GM12892 (cell line): ENCODE measurements at places on chromosomes 1 and 21.

DNA sequence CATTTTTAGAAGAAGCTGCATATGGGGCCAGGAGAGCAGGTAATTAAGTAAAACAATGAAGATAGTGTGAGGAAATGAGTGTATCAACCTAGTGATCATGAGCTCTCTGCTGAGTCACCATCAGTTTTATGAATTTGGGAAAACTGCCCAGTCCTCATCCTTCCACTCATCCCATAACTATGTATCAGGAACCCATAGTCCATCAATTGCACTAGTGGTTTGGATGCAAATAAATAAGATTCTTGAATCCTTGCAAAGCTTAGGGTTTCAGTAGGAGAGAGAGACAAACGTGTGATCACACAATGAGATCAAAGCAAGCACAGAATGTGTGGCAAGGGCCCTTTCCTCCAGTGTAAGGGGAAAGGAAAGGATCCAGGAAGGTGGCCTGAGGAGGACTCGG, 145.6 kb downstream of the ZZZ3 start:
- no peak for DNase-seq

DNA sequence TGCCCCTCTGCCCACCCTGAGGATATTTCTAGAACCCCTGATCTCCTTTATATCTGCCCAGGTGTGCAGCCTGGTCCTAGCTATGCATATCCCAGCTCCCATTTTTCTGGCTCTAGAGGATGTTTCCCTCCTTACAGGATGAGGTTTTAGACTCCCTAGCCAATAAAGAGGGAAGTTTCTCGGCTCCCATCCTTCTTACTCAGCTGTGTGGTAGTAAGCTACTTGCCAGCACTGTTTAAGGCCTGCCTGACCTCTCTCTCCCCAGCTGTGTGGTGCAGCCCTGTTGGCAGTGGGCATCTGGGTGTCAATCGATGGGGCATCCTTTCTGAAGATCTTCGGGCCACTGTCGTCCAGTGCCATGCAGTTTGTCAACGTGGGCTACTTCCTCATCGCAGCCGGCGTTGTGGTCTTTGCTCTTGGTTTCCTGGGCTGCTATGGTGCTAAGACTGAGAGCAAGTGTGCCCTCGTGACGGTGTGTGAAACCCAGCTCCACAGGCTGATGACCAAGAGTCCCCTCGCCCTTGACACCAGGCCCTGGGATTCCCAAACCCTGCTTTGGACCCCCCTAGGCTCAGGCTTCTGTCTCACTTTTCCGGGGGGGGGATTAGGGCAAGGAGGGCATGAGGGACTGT, 7.8 kb upstream of the P3R3URF start:
- DNase-seq: no peak

GRCh38 chr1:54929700-54930099, 42.7 kb upstream of the DHCR24 start:
- DNase-seq: no peak

- no peak for DNase-seq
Observed at GRCh38 chr1:226476648-226477319, 68.9 kb upstream of the PARP1 start.

DNA sequence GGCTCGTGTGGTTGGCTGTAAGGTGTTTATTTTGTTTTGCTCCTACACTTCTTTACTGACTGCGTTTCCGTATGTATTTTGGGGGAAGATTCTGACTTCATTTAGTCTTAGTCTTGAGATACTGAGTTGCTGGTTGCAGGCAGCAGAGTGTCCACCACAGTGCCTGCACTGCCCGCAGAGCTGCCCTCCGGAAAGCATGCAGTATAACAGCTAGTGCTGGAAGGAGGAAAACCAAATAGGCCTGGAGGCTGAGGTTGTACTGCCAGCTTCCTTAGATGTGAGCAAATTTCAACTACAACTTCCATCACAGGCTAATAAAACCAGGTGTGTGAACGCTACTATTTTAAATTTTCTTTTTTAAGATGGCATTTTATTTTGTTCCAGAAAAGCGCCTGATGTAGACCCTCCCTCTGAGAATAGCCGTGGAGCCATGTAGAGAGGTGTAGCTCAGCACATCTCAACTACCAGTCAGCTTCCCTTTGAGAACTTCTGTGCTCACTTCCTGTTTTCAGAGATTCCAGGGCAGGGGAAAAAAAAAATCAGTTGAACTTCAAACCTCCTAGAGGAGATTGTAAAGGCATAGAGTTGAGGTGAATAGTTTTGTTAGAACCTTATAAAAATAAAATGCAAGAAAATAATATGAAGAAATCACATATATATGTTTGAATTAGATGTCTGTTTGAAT, 17.6 kb downstream of the LMO4 start:
- DNase-seq: no peak

- no peak for DNase-seq
Observed at GRCh38 chr1:28302247-28302646, 26.6 kb upstream of the MED18 start.

DNA sequence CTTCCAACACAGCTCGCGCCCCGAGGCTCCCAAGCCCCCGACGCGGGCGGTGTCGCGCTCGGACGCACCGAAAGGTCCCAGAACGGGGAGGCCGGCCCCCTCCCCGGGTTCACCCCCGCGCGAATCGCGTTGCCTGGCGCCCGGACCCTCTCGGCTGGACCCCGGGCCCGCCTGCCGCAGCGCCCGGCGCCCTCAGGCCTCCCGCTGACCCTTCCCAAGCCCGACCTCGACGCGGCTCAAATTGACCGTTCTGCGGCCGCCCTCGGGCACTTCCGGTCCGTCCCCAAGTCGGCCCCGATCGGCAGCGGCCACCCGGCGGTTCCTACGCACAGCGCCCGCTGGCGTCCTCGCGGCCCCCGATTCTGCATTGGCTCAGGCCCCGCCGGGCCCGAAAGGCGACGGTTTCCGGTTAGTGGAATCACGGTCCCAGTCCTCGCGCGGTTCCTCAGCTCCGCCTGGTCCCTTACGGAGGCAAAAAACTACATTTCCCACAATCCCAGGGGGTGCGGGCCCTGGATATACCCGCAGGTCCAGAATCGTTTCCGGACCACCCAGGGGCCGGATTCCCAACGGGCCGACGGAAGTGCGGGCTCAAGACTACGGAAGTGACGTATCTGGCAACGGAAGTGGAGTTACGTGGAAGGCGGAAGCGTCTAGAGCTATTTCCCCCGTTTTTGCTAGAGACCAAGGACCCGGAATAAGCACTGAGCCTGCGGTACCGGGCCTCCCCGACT, at the start of gene AURKAIP1:
TSS of gene AURKAIP1 (minus strand) at position 279 of the 734 bp plus-strand sequence. CDS start 451 bp downstream, outside the sequence.
- DNase-seq: peak; percentile 99

DNA sequence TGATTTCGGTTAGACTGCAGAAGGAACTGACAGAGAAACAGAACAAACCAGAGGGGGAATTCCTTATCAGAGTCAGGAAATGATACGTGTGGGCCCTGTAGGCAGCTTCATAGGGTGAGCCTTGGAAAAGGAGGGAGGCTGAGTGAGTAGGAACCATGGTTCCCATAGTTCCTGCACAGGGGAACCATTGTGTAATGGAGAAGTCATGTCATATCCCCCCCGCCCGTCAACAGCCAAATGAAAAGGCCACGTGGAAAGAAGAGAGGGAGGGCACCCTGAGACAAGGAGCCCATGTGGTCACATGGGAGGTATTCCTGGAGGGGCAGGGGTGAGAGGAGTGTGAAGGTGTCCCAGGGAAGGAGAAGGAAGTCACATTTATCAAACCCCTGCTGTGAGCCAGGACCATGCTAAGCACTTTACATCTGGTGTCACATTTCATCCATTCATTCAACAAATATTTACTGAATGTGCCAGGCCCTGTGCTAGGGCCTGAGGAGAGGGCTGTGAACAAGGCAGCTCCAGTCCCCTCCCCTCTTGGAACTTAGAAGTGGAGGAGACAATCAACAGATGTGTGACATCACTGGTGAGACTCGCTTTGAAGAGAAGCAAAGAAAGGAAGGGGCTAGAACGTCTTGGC, 15.7 kb upstream of the FGR start:
- no peak for DNase-seq

- no peak for DNase-seq
Observed at GRCh38 chr21:34705011-34705410, 36.2 kb downstream of the CLIC6 start.

DNA sequence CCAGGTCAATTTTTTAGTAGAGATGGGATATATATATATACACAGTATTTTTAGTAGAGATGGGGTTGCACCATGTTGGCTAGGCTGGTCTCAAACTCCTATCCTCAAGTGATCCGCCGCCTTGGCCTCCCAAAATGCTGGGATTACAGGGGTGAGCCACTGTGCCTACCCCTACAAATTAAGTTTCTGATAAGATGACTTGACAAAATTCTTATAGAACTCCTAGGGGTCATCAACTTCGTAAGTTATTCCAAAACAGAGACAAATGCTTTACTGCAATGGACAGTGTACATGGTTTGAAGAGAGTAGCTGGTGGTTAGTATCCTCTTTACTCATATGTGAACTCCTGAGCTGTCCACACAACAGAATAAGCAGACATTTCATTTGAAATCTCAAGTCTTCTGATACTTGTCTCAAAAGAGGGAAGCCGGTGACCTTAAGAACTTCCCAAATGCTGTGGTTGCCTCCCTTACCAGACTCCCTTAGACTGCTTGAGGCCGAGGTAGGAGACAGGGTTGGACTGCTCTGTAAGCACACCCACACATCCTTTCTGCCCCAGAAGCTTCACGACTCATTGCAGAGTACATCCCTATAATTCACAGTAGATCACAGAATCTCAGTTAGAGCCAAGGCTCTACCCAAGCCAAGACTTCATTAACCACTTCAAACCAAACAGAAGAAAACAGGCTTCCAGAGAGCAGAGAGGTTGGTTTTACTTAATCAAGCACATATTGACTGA, 244.1 kb upstream of the IRF2BP2 start:
- DNase-seq: no peak

- DNase-seq: no peak
Observed at GRCh38 chr1:20184481-20184900, 1.4 kb upstream of the UBXN10 start.

- DNase-seq: no peak
Observed at GRCh38 chr1:22654692-22655091, 1.7 kb downstream of the C1QB start.

DNA sequence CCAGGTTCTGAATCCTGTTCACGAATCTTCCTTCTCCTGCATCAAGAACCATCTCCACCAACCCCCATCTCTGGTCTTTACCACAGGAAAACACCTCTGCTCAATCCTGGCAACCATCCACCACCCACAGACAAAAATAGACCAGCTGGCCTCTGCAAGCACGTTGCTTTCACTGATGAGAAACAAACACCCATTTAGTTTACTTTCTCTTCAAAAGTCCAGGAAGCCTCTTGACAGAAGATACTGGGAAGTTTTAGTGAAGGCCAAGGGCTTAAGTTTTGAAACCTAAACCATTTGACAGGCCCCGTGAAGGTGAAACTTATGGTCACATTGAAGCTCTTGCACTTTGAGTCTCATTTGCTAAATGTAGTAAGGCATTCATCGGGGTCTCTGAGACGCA, 122.6 kb upstream of the PPP2R5A start:
- peak; percentile 27 for DNase-seq

DNA sequence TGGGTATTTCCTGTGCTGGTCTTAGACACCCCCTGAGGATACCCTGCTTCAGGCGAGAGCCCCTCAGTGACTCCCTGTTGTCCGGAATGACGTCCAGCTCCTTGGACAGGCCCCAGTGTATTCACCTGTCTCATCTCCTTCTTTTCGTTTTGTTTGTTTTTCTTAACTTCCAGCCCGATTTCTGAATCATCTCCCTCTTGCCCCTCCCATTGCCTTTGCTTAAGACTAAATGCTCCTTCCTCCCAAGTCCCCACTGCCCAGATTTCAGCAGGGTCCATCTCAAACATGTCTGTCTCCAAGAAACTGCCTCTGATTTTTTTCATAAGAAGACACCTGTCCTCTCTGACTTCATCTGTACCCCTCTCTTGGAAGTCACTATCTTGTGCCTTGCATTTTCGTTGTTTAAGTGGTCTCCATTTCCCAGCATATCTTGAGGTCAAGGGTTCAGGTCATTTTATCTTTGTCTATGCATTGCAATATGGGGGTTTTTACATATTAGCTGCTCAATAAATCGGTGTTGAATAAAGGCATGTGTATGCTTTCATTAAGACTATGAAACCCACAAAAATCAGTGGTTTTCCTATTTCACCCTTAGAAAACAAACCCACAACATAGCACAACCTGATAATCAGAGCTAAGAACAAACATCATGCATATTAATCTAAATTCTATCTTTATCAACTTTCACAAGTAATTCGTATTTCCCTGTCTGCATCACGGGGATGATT, 58.4 kb upstream of the LGALS8 start:
- DNase-seq: no peak

DNA sequence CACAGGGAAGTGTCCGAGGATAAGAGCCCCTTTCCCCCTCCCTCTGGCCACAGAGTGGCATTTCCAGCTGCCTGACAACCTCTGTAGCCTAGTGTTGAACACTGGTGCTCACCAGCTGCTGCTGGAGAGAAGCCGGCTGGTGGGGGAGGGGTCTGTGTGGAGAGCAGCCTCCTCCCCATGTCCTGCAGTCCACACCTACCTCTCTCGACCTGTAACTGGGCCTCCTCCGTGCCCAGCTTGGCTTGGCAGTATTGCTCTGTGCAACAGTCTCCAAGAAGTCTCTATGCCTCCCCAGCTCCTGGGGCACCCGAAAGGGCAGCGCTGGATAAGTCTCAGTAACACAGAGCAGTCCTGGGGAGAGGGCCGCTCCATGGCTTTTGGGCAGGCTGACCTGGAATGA, 17.0 kb downstream of the PAPPA2 start:
- DNase-seq: no peak

GRCh38 chr1:165259236-165259635, 97.3 kb downstream of the LMX1A start:
- no peak for DNase-seq

- DNase-seq: no peak
Observed at GRCh38 chr1:40853113-40853884, 8.9 kb downstream of the CITED4 start.

GRCh38 chr21:38386967-38387366, 111.3 kb downstream of the ERG start:
- no peak for DNase-seq

DNA sequence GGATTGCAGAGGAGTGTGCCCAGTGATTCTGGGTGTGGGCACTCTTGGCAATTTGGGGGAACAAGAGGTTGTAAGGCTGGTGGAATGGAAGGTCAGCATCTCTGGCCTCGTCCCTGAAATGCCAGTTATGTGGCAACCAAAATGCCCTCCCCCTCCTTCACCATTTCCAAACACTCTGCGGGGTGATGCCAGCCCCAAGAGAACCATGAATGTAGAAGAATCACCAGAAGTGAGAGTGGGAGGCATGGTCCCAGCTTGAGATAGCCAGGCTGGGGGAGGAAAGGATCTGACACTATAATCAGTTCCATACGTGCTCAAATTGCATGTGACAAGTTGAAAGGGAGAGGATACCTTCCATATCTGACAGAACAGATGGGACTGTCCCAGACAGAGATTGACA, 88.7 kb upstream of the EDN2 start:
- no peak for DNase-seq

GRCh38 chr1:76269155-76269554, 194.6 kb downstream of the ST6GALNAC3 start:
- no peak for DNase-seq

- no peak for DNase-seq
Observed at GRCh38 chr1:223844787-223845036, 1.0 kb downstream of the TP53BP2 start.

GRCh38 chr1:59043796-59044195, 253.1 kb upstream of the FGGY start:
- DNase-seq: no peak
